NCI-H524 treated with DMSO at 0.1 percent for 48 hours (cell line): ENCODE measurements at places on chromosomes 5 and 9.

DNA sequence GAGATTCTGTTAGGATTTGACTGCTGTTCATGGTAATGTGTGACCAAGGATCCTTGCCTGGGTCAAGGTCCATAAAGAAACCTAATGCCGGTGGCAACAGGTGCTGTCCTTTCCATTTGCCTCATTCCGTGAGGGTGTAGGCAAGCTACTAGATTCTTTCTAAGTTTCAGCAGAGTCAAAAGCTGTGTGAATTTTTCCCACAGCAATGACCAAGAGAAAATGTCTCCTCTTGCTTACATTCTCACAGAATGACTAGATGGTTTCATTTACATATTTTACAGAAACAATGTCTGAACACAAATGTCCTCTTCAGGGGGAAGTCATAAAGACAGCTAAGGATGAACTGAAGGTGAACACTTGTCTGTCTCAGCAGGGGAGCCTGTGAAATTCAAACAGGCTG is 75.3 kb upstream of the SV2C start:
- DNase-seq, result no peak

GRCh38 chr5:100818340-100818739 is 84.7 kb downstream of the ST8SIA4 start:
- DNase-seq, result no peak

DNA sequence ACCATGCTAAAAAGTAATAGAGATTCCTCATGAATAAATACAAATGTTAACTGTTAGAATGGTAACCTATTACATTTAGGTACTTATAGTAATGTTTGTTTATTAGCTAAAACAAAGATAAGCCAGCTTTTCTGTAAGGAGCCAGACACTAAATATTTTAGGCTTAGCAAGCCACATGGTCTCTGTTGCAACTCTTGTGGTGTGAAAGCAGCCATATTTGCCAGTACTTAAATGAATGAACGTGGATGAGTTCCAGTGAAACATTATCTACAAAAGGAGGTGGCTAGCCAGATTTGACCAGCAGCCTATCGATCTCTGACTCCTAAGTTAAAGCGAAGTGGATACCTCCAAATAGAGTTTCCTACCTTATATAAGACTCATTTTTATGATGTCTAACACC is 331.6 kb downstream of the CDH12 start:
- DNase-seq, result no peak

DNA sequence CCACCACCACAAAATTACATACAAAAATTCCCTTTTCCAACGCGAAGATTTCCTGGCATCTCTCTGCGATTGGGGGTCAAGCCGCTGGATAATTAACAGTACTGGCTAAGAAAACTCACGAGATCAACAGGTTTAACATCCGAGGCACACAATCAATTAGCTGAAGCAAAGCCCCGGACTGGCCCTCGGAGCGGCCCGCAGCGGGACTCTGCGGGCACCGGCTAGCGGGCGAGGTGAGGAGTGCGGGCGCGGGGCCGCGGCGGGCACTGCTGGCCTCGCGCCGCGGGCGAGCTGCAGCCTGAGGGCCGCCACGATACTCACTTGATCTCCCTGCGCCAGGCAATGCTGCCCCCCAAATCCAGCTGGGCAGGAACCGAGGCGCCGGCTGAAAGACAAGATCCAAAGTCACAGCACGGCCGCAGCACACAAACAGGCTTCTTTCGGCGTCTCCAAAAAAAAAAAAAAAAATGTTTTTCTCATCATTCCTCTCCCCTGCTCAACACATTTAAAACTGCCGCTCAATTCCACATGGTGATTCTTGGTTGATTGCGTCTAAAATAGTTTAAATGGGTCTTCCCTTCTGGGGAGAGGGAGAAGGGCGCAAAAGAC is 210.2 kb downstream of the MEF2C start:
- no peak for DNase-seq

- DNase-seq, result no peak
Observed at GRCh38 chr5:76351176-76351575, 51.9 kb upstream of the IQGAP2 start.

- DNase-seq, result no peak
Observed at GRCh38 chr5:108743846-108744245, 3.9 kb upstream of the FER start.

DNA sequence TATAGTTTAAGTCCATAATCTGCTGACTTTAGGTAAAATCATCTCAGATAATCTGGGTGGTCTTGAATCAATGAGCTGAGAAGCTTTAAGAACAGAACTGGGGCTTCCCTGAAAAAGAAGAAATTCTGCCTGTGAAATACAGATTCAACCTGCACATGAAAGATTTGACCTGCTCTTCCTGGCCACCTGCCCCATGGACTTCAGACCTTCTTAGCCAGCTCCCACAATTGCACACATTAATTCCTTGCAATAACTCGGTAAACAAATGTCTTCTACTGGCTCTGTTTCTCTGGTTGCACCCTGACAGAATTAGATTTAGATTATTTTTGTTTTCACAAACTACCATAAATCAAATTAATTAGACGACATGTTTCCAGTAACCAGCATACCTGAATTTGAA is 2117.9 kb upstream of the C9orf72 start:
- no peak for DNase-seq

DNA sequence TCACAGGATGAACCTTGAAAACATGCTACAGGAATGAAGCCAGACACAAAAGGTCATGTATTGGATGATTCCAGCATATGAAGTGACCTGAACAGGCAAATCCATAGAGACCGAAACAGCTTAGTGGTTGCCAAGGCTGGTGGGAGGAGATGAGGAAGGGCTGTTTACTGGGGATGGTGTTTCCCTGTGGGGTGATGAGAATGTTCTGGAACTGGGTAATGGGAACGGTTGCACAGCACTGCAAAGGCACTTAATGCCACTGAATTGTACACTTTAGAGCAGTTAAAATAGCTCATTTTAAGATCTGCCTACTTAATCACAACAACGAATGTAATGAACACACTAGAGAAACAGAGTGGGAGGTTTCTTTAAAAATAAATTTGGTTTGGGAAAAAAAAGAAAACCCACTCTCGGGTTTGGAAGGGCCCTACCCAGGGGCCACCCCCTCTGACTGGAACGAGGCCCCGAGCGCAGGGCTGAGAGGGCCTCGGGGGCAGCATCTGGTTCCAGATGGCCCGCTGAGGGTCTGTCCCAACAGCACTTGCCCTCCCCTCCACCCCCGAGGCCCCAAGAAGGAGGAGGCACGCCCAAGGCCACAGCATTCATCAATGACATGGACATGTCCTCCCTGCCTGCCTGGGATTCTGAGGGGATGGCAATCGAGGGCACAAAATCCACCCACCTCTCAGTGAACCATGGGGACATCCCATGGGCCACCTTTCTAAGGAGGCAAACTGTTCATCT is 31.7 kb downstream of the SARDH start:
- peak; percentile 42 for DNase-seq

- no peak for DNase-seq
Observed at GRCh38 chr9:131487621-131488031, 15.1 kb upstream of the POMT1 start.

DNA sequence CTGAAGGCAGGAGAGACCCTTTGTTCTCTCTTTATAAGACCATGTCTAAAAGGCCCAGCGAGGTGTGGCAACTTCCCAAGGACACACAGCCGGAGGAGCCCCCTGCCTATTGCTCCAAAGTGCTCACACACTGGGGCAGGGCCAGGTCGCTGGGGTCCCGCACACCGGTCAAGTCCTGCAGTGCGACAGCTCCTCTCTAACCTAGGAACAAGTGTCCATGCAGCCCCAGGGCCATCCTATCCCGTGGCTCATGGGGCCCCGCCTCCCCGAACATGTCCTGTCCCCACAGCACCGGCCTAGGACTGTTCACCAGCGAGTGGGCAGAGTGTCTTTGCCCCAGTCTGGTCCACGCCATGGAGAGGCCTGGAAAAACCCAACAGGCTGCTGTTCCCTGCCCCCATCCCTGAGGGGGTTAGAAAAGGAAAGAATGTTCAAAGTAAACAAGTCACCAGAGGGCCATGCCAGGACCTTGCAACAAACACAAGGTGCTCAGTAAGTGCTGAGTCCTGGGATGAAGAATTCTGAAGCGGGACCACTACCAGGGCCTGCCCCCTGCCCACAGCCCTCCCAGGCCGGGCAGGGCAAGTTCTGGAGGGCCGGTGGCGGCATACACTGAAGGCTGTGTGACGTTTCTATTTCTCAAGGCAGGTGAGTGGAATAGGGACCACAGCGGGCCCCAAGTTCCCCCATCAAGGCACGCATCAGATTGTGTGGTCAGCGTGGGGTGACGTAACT is 938 bp downstream of the NINJ1 start:
- DNase-seq, result no peak

DNA sequence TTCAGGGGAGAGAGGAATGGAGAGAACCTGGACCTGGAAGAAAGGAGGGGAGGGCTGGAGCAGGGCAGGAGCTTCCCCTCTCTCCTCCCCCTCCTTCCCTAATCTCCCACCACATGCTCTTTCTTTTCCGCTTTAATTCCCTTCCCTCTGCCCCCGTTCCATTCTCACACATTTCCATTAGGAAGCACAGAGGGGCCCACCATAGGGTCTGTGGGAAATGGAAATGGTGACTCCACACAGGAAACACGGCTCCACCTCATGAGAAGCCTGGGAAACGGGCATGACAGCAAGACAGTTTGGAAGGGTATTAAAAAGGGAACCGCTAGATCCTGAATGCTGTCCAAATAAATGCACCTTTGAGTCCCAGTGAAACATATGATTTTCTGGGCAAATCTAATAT is 64.9 kb upstream of the ENTREP1 start:
- no peak for DNase-seq

- no peak for DNase-seq
Observed at GRCh38 chr9:8157683-8158324, 358.2 kb upstream of the DMAC1 start.

DNA sequence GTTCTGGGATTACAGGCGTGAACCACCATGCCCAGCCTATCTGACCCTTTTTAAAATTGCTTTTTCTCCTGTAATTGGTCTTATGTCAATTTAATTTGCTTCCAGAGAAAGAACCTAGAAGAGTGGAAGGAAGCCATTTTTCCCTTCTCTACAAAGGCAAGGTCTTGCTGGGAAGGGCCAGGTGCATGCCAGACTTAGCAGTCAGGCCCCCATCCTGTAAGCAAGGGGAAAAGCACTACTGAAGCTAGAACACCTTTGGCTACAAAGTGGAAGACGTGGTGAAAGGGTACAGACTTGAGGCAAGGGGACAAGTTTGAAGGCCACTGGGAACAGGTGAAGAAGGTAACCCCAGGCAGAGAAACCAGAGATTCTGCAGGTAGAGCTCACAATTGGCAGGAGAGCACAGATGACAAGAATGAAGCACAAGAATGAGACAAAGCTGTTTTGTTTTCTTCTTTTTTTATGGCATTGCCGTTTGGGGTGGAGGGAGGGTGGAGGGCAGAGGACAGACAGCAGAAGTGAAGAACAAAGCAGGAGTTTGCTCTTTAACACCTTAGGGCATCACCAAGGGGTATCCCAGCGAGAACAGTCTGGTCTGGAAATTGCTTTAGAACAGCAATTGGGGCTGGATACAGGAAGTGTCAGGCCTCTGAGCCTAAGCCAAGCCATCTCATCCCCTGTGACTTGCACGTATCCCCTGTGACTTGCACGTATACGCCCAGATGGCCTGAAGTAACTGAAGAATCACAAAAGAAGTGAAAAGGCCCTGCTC is 72.9 kb downstream of the SERINC5 start:
- DNase-seq, result no peak

DNA sequence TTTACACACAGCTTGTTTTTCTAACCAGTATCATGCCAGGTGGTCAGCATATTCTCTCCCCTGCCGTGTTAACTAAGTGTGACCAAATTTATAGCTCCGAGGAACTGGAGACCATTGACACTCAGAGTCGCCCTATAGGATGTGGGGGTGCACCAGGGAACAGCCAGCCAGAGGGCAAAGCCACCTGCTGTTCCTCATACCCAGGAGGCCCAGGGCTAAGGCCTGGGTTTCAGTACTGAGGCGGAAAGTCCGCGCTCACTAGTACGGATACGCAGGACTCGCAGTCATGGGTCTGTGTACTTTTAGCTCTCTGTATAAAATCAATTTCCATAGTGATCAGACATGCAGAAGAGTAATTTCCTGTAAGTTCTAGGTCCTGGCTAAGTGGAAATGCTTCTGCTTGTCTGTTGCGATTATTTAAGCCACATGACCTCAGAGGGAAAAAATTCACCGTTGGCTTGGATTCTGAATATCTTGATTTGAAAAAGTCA is 247.0 kb downstream of the AOPEP start:
- no peak for DNase-seq

DNA sequence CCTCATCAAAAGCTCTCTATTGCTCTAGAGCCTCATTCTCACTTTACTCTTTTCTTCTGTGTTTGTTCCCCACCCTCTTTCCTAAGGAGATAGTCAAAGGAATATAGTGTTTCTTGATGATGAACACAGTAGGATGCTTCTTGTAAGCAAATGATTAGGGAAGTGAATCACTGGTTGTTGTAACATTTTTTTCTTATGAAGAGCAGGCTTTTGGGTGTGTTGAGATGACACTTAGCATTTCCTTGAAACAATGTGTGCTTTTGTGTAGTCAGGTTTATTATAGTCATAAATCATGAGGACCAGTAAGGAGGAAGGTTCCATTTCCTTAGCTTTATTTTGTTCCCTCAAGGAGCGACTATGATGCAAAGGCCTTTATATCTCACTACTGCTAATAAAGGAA is 1991.3 kb upstream of the C9orf72 start:
- DNase-seq, result no peak

DNA sequence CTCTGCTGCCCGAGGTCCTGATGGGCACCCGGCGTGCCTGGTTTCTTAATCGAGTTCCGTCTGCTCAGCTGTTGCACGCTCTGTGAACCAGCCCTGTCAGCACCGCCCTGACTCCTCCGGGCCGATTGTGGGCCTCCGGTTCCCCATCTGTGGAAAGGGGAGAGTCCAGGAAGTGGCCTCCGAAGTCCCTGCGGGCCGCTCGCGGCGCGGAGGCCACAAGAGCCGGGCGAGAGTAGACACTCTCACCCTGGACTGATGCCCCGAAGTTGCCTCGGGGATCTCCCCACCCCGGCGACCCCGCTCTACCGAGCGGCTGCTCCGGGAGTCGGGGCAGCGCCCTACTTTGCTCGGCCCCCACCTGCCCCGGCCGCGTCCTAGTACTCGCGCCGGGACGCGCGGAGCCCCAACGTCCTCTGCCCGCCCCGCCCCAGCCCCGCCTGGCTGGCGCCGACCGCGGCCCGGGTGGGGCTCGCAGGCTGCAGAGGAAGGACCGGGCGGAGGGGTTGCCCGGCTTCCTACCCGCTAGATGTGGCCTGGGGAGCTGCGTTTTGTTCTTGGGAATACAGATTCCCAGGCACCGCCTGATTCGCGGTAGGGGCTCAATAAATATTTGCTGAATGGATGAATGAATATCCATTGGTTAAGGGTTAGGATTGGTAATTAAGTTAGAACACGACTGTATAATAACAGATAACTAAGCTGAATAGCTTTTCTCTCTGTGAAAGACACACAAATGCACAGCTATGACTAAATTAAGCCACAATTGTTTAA is 935 bp upstream of the ZNF367 start:
- DNase-seq, result peak; percentile 68

- DNase-seq, result no peak
Observed at GRCh38 chr5:123036391-123037103, at the start of gene PPIC. PPIC (minus strand) TSS chr5:123036725; CDS start chr5:123036625, 100 bp downstream.
